ENCODE measurements at places on chromosomes 16 and 17.

DNA sequence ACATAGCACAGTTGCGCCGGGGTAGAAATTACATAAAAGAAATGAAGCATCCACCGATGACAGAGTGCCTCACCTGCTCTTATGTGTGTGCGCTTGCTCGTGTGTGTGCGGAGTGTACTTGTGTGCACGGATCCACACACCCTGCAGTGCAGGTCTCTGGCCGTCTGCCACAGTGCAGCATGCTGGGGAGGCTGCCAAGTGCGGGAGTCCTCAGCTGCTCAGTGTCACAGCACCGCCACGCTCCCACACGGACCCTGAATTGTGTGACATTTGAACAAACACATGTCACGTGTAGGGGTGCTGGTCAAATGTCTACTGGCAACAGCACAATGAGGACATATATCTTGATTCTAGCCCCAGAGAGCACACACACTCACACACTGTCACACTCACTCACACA lies 243.0 kb upstream of the MYOCD start:
- no peak for DNase-seq

GRCh38 chr17:78993981-78994671 lies 14.4 kb upstream of the LGALS3BP start:
- DNase-seq: no peak

GRCh38 chr16:19672378-19672777 lies 45.6 kb downstream of the KNOP1 start:
- no peak for DNase-seq

DNA sequence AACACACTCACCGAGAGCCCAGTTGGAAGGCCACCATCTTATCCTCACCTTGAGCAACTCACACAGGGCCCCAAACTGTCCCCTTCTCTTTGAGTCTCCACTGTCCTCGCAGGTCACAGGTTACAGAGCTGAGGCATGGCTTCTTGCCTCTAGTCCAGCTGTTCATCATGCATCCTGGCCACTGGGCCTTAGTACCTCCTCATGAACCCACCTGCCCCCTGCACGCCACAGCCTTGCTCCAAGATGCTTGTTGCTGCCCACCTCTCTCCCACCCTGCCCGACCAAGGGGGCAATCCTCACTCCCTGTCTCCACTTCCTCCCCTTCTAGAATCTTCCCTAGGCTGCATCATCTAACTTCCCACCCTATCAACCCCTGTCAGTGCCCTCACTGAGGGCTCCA lies 17.1 kb downstream of the CDH5 start:
- DNase-seq: no peak

DNA sequence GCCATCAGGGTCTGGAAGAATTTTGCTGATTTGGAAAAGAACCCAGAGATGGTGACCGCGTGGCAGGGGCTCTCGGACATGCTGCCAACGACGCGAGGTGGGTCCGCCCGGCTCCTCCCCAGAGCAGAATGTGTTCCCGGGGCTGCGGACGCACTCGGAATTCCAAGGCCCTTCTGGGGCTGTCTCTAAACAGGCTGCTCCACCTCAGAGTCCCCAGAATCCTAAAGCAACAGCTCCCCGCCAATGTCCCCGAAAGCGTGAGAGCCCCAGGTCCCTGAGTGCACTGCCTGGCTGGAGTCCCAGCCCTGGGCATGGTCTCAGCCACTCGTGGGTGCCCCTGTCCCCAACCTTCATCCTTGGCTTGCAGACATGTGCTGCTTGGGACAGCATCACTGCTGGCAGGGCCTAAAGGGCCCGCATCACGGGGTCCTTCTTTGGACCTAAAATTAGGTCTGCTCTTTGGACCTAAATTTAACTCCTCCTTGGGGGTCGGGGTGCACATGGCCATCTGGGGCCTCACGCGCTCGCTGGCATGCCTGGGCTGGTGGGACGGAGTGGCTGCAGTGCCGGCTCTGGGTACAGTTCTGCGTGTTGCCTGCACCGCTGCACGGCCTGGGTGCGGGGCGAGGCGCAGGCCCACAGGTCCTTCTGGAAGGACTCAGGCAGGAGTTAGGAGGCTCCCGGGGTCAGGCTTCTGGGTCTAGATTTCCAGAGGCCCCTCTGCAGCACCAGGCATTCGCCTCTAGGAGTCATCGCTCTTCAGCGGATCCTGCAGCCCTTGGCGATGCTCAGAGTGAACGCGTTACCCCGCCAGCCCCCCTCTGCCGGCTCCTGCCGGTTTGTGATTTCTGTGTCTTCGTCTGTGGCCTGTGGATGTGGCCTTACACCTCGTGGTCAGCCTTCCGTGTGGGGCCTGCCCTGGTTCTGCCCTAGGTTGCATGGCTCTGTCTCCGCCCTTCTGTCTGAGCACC lies 41.9 kb upstream of the CHMP6 start:
- no peak for DNase-seq

DNA sequence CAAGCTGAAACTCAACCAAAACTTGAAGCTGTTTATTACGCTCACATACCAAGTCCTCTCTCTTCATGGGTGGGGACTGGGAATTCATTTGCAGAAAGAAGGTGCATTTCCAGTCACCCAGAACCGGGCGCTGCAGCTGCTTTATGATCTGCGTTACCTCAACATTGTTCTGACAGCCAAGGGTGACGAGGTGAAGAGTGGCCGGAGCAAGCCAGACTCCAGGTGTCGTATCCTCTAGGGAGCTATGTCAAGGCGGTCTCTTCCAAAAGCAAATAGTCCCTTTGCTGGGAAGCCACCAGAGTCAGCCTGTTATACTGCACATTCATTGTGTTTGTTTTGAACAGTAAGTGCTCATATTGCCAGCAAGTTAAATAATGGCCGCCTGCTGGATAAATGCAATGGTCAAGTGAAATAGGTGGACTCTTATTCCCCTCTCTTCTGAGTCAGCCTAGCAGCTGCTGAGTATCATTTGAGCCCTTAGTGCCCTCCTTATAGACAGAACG lies 12.7 kb downstream of the COG1 start:
- no peak for DNase-seq

DNA sequence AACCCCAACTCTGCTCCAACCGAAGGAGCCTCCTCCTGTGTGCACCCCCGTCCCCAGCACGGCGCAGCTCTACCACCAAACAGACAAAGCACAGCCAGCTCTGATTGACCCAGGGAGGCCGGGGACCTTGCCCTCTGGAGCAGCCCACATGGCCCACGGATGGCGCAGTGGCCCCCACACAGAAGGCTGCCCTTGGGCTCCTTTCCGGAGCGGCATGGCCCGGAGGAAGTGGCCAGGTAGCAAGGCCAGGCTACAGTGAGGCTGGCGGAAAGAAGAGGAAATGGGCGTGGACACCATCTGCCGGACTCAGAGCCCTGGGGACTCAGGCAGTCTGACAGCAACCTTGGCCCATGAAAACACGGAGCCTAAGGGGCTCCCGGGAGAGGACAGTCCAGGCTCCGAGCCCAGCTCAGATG lies 19.9 kb upstream of the ZC3H18 start:
- DNase-seq: no peak

GRCh38 chr16:83799336-83799735 lies 8.4 kb upstream of the HSBP1 start:
- no peak for DNase-seq

DNA sequence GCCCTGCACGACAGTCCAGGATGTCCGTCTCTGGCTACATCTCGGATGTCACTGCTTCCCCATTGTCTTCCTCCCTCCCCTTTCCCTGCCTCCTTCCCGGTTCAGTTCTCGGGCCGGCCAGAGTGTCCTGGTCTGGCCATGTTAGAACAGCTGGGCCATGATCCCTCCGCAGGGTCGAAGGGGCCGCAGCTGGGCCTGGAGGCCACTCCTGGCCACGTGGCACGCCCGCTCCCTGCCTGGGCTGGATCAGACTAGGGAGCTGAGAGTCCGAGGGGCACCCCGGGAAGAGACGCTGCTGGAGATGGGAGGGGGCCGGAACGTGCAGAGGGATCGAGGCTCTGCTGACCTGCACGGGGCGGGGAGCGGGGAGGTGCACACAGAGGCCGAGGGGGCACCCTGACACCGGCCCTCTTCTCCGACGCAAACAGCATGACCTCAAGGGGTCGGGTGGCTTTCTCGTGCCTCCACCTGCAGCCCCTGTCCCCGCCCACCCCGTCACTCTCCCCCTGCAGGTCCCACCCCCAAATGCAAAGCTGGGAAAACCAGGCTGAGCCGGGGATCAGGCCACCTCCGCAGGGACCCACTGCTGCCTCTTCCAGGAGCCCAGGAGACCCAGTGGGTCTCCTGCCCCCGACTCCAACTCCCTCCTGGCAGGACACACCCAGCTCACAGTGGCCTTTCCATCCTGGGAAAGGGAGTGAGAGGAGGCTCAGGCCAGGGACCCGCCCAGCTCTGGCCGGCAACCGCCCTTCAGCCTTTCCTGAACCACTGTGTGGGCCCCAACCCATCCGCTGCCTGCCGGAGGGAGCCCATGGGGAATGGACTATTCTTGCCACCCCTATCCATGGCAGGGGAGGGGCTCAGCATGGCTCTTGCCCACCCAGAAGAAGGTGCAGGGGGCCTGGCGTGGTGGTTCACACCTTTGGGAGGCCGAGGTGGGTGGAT lies 38.5 kb downstream of the CTU2 start:
- no peak for DNase-seq

GRCh38 chr16:13906168-13907089 lies 13.5 kb upstream of the ERCC4 start:
- DNase-seq: no peak

- no peak for DNase-seq
Observed at GRCh38 chr17:68570526-68570925, 30.6 kb downstream of the FAM20A start.

- DNase-seq: no peak
Observed at GRCh38 chr17:49565948-49566491, 9.7 kb upstream of the NXPH3 start.

DNA sequence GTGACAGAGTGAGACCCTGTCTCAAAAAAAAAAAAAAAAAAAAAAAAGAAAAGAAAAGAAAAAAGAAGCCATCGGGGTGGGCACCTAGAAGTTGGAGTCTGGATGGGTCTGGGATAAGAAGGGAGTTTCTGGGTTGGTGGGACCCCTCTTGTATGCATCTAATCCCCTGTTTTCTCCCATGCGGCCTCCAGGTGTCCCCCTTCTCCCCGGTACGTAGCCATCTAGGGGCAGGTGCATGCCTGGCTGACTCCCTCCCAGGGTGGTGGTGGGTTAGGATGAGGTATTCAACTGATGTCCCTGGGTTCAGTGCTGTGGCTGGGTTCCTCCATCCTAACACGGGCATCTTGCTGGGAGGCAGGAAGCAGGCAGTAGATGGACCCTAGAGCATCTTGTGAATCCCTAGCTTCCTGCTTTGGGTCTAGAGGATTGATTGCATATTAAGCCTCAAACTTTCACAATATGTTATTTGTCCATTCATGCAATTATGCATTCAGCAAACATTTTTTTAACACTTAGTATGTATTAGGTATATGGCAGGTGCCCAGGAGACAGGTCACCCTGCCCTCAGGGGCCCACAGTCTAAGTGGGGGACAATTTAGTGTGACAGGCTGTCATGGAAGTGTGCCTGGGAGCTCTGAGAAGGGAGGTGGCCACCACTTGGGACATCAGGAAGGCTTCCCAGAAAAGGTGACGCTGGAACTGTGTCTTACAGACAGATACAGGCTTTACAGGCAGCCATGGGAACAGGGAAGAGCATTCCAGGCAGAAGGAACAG lies 13.1 kb downstream of the FMNL1 start:
- DNase-seq: no peak

GRCh38 chr17:8806926-8807550 lies 7.9 kb upstream of the MFSD6L start:
- no peak for DNase-seq

- no peak for DNase-seq
Observed at GRCh38 chr16:65608455-65608854, 486.6 kb upstream of the CDH11 start.

- no peak for DNase-seq
Observed at GRCh38 chr17:35051579-35052240, 11.8 kb downstream of the RFFL start.

GRCh38 chr16:21646091-21646490 lies 6.3 kb downstream of the IGSF6 start:
- no peak for DNase-seq

DNA sequence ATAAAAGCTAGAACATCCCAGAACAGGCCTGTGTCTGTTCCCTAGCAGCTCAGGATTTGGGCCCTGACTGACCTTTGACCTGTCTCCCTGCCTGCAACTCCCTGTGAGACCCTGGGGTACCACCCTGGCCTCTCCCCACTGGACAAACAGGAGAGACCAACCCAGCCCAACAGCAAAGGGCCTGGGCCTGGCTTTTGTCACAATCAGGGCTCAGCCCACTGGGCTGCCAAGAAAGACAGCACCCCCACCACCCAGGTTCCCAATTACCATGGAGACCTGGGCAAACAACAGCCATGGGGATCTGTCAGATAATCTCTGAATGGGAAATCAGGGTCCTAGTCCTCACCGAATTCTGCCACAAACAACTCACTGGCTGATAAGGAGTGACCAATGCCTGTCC lies 11.1 kb downstream of the PLLP start:
- DNase-seq: no peak

GRCh38 chr16:50600582-50601283 lies 52.5 kb downstream of the NKD1 start:
- DNase-seq: no peak

DNA sequence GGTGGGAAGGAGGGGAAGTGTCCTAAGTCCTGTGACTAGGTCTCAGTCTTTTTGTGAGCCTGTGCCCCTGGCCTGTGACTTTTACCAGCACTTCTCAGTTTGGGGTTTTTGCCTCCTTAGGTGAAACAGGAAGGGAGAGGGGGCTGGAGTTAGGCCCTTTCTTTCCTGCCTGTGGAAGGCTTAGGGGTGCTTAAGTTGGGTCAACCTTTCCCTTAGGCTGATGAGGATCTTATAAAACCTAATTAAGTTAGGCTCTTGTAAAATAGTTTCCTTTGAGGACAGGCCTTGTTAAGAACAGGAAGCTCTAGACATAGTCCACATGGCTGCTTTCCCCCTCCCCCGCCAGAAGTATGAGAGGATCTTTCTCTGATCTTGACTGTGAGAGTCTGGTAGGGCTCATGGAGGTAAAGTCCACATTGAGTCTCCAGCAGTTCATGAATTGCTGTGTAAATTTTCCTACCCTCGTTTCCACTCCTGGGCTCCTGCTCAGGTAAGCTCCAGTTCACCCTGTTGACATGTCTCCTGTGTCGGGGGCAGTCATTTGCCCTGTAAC lies 17.0 kb upstream of the DNASE1 start:
- no peak for DNase-seq

DNA sequence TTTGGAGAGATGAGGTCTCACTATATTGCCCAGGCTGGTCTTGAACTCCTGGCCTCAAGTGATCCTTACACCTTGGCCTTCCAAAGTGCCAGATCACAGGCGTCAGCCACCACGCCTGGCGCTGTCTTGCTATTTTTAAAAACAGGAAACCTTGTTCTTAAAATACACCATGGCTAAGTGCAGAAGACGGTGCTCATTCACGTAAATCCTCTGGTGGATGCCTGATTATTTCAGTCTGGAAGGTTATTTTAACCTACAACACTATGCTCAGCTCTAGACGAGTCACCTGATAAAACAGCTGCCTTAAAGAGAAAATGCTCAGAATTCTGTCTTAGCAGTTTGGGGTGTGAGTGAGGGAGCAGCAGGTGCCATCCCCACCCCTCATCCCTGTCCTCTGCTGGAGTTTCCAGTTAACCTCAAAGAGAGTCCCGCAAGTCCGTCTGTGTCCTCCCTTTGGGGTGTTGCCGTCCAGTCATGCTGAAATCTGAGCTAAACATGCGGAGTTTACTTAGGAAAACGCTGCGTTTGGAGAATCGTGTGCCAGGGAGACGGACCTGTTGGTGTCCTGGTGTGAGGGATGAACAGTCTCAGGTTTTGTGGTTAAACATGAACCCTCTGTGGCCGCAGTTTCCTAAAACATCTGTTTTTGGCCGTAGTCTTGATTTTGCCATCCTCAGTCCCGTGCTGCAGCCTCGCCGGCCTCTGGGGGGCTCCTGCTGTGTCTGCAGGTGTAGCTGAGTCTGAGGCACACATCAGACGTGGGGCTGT lies 17.1 kb downstream of the SPG7 start:
- DNase-seq: no peak

Data from HFFc6 (cell line).